ENCODE measurements at places on chromosomes 4 and X.

- DNase-seq, result peak; percentile 56
Observed at GRCh38 chr4:105715692-105716278, 7.2 kb downstream of the GSTCD start.

DNA sequence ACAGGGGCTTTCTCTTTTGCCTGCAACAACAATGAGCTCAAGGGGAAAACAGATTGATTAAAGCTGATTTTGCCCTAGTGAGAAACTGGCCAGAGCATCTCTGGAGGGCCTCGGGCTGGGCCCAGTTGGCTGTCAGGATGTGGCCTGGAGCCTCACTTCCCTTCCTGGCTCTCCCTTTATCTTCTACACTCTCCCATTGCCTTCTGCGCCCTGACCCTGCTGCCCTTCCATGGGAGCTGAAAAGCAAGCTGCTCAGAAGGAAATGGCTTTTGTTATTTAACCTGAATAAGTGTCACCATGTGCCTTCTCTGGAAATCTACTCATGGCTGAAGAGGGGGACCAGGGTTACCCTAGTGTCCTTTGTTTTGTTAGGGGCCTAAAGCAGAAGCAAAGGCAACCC lies 43.8 kb downstream of the NHSL2 start:
- no peak for DNase-seq

- DNase-seq, result no peak
Observed at GRCh38 chr4:169617306-169617705, 3.1 kb upstream of the CLCN3 start.

DNA sequence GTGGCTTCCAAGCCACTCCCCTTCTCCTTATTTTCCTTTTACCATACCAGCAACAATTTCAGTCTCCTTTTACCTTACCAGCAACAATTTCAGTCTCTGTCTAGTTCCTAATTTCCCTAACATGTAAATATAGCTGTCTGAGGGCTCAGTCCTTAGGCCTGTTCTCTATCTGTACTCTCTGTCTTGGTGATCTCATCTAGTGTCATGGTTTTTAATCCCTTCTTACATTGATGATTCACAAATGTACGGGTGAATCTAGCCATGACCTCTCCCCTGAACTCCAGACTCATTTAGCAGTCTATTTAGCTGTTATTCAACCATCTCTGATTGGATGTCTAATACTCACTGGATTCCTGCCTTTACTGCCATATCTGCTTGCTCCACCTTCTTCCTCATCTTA lies 7.2 kb downstream of the IL15 start:
- peak; percentile 70 for DNase-seq

DNA sequence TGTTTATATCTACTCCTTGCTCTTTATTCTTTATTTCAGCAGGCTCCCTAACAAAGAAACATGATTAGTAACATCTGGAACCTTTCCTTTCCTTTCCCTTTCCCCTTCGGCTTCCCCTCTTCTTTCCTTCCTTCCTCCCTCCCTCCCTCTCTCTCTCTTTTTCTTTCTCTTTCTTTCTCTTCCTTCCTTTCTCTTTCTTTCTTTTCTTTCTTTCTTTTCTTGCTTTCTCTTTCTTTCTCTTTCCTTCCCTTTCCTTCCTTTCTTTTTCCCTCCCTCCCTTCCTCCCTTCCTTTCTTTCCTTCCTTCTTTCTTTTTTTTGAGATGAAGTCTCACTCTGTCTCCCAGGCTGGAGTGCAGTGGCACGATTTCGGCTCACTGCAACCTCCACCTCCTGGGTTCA lies 30.7 kb upstream of the RBMX start:
- no peak for DNase-seq

DNA sequence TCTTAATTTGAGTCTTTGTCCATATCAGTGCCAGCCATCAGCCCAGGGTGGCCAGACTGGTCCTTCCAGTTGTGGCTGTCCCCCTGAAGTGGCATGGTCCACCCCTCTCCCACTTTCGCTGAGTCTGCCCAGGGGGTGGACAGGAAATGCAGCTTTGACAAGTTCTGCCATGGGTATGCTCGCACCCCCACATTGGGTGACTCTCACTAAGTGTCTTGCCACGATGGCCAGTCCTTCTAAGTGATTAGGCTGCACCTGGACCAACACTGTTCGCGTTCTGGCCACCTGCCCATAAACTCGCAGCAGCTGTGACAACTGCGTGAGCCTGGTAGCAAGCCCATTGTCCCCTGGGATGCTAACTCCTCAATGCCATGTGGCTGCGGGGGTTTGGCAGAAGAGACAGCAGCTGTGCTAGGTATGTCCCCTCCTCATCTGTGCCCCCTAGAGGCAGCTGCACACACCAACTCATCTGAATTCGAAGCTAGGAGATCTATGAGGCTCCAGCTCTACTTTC lies 10.0 kb upstream of the LNX1 start:
- DNase-seq, result no peak

GRCh38 chr4:145626623-145626982 lies 7.4 kb downstream of the MMAA start:
- no peak for DNase-seq

- DNase-seq, result no peak
Observed at GRCh38 chrX:39175418-39176057, 374.3 kb downstream of the MID1IP1 start.
